Activated CD4-positive, alpha-beta T cell treated with anti-CD3 and anti-CD28 coated beads for 36 hours (primary cell): ENCODE measurements at places on chromosomes 2 and 18. TPM values are rescaled to one million over a fixed set of nuclear protein-coding genes. Genes with fewer than 3 reads are reported as not detected.

DNA sequence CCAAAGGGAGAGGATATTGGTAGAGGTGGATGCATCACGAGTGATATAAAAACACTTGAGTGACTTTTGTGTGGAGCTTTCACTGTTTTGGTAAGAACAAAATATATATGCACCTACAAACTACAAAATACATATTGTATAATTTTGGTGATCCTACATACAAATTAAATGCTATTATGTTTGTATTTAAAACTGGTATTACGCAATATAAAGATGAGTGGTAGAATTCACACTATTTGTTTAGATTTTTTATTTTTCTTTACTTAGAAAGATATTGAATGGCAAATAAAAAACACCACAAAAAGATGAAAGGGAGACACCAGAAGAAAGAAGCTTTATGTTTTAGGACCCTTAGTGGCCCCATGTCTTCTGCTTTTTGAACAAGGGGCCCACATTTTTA is 770.7 kb upstream of the ID2 start:
- no peak for DNase-seq

DNA sequence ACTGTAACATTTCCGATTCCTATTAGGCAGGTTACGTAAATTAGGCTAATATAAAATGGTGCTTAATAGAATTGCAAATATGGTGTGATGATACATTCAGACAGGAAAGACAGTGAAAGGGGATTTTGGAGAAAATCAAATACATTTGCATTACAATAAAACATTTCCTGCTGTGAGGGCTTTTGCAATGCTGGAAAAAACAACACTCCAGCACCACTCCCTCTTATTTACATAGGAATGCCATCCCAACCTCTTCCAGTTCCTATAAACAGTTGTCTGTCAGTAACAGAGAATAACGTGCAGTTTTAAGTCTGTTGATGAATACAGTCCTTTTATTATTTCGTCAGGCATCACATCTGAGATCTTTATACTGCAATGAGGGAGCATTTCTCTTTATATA is 298.8 kb upstream of the FANCL start:
- DNase-seq = no peak

DNA sequence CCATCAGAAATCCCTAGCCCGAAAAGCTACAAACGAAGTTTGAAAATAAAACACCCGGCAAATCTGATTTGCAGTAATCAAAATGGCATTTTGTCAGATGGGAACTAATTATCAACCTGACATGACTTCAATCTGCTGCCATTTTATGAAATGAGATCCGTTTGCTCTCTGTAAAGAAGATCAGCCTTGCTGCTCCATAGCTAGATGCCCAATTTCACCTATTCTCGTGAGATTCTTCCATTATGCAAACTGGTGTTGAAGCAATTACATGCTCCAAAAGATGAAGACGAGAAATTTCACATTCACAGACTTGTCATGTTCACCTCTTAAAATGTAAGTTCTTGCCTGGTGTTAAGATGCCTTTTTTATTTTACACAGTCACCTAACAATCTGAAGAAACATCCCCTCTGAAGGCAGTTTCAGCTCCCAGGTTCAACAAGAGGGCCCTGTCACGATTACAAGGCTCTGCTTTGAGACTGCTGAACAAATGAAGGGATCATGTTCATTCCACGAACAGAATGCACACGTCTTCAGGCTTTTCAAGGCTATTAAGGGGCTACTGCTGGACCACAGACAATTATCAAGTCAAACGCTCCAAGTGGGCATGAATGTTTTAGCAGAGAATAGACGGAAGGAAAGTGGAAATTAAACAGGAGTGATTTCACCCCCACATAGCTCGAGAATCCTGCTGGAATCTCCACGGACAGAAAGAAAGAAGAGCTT is 172.6 kb upstream of the PID1 start:
- DNase-seq = no peak

GNAL gene
- total RNA-seq = 0.07 TPM

TNS1 gene
- 0.88 TPM for total RNA-seq

DNA sequence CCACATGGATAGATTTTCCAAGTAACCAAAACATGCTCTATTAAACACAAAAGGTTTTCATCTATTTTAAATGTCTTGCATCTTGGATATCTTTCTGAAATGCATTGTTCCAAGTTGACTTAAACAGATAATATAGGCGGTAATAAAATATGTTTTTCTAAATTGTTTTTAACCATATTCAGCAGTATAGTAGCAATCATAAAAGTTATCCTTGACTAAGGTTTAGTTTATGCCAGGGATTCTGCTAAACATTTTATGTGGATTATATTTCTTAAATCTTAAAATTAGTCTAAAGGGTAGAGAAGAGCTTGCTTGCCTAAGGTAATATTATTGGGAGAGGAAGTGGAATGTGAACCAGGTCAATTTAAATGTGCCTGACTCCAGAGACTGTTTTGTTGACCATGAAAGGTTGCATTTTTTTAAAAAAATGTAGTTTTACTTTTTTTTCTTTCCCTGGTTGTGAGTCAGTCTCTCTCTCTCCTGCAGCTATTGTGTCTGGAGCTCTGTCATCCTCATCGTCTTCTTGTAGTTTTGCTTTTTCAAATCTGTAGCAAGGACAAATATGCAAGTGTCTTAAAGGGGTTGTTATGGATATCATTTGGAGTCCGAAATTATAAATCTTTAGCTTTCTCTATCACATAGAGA is 309.1 kb upstream of the COL3A1 start:
- no peak for DNase-seq

DNA sequence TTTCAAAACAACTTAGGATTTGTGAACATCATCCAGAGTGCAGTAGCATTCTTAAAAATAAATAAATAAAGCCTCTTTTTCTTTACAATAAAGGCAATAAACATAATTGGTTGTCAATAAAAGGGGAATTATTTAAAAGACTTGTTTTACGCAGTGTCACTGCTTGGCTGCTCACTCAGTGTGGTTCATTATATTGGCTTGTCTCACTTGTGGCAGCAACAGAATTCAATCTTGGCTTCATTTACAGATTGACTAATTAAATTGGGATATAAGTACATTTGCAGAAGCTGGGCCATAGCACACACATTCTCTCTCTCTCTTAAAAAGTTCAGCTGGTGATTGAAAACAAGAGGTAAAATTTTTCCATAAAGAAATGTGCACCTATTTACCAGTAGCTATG is 1027.6 kb downstream of the LRP1B start:
- DNase-seq = no peak

C18orf54 gene
- total RNA-seq = 8.5 TPM

DNA sequence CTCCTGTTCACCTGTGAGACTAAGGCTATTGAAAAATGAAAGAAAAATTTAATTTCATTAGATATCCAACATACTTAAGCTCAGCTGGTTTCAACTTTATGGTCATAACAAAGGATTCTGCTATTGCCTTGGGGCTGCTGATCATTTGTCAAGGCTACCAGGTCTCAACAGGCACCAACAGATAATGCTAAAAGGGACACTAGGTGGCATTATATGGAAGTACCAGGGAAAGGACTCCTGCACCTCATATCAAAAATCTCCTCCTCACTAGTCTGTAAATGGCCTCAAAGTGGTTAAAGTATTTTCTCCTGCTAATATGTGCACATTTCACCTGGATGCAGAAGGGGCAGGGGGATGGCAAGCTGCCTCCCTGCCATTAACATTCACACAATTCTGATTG is 167.9 kb upstream of the REG3A start:
- no peak for DNase-seq

SPC25 gene
- 38.4 TPM for total RNA-seq

GRCh38 chr2:101302016-101302415 is 6.5 kb downstream of the RNF149 start:
- no peak for DNase-seq

- DNase-seq = no peak
Observed at GRCh38 chr2:85717308-85718008, 23.3 kb downstream of the GNLY start.

DNA sequence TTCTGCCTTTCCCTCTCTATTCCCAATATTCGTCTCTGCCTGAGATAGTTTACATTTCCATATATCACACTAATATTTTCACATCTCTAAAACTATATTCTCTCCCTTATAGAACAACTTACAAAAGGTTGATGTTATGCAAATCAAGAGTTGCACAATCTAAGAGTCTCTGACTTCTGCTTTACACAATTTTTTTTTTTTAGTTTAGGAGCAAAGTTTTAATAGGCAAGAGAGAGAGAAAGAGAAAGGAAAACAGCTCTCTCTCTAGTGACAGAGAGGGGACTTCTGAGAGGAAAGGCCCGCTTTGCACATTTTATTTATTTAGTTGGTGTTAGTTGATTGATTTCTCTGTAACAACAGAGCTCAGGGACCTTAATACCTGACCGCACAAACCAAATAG is 380.2 kb downstream of the TXNL1 start:
- DNase-seq = no peak

LONRF2 gene
- 0.04 TPM for total RNA-seq
